H1 (cell line): ENCODE measurements at places on chromosomes 4 and X.

DNA sequence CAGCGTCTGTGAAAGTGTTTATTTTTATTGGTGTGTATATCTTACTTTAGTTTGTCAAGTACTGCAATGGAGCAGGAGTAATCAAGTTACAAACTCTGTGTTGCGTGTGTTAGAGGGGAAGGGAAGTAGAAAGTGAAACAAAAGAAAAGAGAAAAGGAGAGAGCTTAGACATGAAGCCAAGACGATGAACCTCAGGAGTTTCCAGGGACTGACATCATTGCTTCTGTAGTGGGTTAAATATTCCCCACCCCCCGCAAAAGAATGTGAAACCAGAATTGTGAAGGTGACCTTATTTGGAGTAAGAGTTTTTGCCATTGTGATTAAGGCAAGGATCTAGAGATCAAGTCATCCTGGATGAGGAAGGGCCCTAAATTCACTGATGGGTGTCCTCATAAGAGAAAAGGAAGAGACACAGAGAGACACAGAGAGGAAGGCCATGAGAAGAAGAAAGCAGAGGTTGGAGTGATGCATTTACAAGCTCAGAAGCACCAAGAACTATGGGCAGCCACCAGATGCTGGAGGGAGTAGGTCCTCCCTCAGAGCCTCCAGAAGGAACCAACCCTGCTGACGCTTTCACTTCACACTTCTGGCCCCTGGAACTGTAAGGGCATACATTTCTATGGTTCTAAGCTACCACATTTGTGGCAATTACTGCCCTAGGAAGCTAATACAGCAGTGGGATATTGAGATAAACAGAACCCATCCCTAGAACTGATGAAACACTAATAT is 173.6 kb upstream of the SFRP2 start:
- no peak for DNase-seq

DNA sequence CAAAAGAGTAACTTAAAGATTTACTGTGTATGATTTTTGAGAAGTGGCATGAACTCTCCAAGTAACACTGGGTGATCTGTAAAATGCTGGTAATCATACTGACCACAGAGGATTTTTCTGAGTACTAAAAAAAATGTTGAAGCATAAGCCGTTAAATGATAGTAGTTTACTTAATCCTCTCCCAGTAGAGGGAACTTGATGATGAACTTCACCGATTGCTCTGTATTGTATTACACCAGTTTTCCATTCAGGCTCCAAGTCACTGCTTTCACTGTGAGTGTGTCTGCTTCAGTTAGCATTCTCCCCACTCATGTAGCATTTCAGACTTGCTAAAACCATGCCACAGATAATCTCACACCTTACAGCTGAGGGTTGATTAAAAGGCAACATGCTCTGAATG is 294.1 kb downstream of the GBA3 start:
- no peak for DNase-seq

DNA sequence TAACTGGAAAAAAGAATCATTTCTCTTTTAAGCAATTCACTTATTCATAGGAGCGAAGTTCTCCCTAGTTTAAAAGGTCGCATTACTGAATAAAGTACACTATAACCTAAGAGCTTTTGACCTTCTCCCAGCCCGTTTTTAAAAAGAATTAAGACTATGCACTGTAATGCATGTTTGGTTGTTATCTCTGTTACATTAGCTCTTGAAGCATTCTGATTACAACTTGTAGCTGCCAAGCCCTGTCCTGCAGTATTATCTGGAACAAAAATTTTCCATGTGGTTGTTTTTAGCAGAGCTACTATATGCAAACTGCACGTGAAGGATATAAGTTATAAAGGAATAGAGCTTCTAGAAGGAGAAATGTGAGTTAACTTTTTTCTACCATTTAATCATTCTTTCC is 8.1 kb downstream of the GAB1 start:
- no peak for DNase-seq

GRCh38 chr4:76083386-76083988 is 9.0 kb downstream of the ART3 start:
- no peak for DNase-seq

- DNase-seq: no peak
Measured at GRCh38 chr4:171676555-171677215, 136.5 kb upstream of the GALNTL6 start.

GRCh38 chr4:72031868-72032608 is at the start of gene NPFFR2:
Gene NPFFR2, plus strand, starts transcription at chr4:72032000. Its CDS starts 96,592 bp downstream, at chr4:72128592.
- DNase-seq: peak; percentile 46

GRCh38 chr4:101037938-101038413 is 309.4 kb downstream of the PPP3CA start:
- DNase-seq: no peak

DNA sequence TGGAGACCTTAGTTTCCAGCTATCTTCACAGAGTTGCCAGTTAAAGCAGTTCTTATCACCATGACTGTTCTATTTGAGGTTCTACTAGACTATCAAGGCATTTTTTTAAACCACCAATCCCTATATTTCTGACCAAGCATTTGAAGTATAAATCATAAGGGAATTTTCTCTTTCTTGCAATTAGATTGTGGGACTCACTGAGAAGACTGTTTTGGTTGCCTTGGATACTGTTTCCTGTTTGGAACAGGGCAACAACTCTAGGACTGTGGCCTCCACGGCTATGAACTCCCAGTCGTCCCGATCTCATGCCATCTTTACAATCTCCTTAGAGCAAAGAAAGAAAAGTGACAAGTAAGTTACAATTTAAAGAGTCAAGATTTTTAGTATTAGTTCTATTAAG is 11.8 kb downstream of the KIF4A start:
- no peak for DNase-seq

GRCh38 chrX:15908603-15909290 is 54.1 kb upstream of the AP1S2 start:
- DNase-seq: no peak

DNA sequence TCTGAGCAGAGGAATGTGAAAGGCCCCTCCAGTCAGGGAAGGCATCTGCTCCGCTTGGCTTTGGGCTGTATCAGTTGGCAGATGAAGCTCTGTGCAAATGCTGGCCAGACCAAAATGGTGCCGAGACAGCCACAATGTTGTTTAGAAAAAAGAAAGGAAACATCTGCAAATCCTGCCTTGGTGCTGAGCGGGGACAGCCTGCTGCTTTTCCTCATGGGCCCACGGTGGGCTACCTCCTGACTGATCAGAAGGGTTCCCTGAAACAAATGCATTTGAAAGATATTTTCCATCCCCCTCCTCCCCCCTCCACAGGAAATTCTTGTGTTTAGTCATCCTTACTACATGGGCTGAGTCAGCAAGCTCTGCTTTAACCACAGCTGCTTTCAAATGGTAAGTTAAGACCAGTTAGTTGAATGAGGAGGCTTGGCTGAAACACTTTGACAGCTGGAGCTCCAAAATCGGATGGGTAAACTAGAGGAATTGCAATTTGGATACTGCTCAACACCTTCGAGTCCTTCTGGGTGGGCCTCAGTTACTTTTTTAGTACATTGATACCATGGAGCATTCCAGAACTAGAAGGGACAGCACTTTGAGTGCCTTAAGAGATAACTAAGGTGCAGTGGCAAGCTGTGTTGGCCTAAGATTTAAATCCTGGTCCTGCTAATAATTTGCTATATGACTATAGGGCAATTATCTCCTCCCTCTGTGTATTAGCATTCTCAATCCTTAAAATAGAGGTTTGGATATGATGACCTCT is 36.0 kb downstream of the PLAC1 start:
- DNase-seq: no peak

GRCh38 chr4:83281307-83281706 is 3.3 kb downstream of the COQ2 start:
- DNase-seq: no peak

- DNase-seq: no peak
Measured at GRCh38 chr4:21656832-21657231, 291.7 kb downstream of the KCNIP4 start.

- DNase-seq: peak; percentile 59
Measured at GRCh38 chrX:47568656-47569295, 7.8 kb downstream of the ARAF start.

- DNase-seq: no peak
Measured at GRCh38 chrX:146754268-146754667, 55.3 kb upstream of the CXorf51B start.

GRCh38 chr4:15109600-15109999 is 107.3 kb downstream of the CPEB2 start:
- DNase-seq: no peak

GRCh38 chrX:145213504-145213903 is 33.8 kb upstream of the SPANXN1 start:
- no peak for DNase-seq

- DNase-seq: no peak
Measured at GRCh38 chr4:88021824-88022223, 14.4 kb downstream of the PKD2 start.

DNA sequence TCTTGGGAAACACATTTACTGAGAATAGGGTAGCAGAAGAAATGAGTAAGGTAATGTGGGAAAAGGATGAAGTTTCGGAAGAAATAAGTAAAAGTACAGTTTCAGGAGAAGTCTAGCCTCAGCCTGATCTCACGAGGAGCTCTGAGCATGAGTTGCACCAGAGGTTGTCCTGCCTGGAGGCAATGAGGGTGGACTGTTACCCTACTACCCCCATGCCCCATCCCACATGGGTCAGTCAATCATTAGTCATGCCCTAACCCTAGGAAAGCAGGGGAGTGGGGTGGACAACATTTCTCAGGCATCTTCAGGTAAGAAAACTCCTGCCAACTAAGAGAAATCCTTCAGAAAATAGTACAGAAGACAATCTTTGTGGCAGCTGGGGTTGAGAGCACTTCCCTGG is 35.1 kb downstream of the HS3ST1 start:
- no peak for DNase-seq

DNA sequence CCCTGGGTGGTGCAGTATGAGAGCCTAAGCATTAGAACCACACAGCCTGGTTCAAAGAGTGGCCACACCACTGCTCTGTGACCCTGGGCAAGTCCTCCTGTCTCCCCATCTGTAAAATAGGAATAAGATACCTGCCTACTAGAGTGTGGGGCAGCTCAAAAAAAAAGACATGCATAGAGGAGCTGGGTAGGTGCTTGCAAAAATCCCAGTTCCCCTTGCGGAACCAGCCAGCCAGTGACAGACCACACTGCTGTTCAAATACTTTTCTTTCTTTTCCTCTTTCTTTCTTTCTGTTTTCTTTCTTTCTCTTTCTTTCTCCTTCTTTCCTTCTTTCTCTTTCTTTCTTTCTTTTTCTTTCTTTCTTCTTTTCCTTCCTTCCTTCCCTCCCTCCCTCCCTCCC is 63.0 kb upstream of the TRIM2 start:
- no peak for DNase-seq
